Kidney glomerular epithelial cell (primary cell): ENCODE measurements at places on chromosomes 5 and 9.

DNA sequence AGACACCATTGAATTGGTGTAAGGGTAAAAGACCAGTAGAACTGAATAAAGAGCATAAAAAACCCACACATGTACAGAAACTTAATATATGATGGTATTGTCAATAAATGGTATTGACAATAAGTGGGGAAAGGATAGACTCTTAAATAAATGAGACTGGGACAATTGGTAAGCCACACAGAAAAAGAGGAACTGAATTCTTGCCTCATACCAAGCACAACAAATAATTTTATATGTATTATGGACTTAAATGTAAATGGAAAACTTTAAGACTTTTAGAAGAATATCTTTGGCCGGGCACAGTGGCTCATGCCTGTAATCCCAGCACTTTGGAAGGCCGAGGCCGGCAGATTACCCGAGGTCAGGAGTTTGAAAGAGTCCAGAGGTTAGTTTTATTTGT is 37.9 kb upstream of the PPP2CA start:
- DNase-seq: no peak

DNA sequence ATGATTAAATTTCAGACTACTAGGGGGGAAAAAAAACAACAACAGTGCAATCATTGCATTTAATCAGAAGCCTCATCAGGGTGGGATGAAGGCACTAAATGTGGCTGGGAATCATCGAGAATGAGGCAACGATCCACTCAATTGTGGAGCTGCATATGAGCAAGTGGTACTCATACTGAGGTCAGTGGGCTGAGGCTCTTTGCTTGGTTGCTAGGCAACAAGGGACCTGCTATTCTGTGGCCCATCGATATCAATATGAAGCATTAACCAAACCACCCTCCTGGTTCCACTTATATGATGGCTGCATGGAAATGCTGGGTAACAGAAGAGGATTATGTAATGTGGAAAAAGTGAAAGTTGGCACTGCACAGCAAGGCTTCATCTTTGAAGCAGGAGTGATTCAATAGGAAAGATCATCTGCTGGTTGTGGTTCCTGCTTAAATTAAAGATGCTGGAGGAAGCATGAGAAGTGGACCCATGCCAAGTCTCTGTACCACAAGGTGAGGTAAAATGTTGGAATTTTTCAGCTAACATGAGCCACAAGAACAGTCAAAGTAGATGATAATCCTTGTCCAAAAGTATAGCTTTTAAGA is 159.8 kb upstream of the HMHB1 start:
- DNase-seq: no peak

GRCh38 chr9:121071370-121071755 is 3.4 kb upstream of the CNTRL start:
- DNase-seq: no peak

DNA sequence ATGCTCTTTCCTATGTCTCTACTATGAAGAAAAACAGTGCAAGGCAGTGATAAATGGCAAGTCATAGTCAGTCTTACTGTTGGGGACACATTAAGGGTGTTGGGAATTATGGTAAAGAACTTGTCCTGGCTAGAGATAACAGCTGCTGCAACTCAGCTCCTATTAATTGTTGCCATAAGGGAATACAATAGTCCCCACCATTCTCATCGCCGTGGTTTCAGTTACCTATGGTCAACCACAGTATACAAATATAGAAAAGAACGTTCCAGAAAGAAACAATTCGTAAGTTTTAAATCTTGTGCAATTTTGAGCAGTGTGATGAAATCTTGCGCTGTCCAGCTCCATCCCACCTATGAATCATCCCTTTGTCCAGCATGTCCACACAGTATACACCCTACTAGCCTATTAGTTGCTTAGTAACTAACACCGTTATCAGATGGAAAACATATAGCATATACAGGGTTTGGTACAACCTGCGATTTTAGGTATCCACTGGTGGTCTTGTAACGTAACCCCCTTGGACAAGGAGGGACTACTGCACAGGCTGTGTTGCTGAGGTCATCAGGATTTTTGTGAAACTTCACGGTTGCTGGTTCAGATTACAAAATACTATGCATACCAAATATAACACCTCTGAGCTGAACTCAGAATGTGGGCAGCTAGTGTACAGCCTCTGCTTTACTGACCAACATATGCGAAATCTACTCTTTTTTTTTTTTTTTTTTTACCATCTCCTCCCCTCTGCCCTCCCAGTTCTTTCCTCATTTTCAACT is 53.5 kb downstream of the ZFR start:
- peak; percentile 43 for DNase-seq

- DNase-seq: no peak
These were observed 58.0 kb downstream of the LPAR1 start for GRCh38 chr9:110980261-110980660.

DNA sequence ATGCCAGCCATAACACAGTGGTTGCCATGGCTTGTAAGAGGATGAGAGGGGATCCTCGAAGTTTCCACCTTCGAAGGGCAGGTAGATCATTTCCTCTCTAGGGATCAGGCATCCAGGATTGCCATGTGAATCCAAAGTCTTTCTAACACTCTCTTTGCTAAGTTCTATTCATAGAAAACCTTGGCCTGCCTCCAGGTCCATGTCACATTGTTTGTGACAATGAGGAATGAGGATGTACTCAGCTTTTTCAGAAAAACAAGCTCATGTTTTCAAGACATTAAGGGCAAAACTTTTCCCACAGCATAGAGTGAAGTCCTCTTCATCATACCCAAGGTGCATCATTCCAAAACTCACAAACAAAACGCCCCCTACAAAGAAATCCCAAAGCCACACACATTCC is 19.6 kb downstream of the ESM1 start:
- DNase-seq: no peak

- DNase-seq: no peak
These were observed 180.9 kb upstream of the SLC24A2 start for GRCh38 chr9:19969721-19970120.

GRCh38 chr9:15277400-15278090 is 29.5 kb downstream of the TTC39B start:
- DNase-seq: peak; percentile 82

DNA sequence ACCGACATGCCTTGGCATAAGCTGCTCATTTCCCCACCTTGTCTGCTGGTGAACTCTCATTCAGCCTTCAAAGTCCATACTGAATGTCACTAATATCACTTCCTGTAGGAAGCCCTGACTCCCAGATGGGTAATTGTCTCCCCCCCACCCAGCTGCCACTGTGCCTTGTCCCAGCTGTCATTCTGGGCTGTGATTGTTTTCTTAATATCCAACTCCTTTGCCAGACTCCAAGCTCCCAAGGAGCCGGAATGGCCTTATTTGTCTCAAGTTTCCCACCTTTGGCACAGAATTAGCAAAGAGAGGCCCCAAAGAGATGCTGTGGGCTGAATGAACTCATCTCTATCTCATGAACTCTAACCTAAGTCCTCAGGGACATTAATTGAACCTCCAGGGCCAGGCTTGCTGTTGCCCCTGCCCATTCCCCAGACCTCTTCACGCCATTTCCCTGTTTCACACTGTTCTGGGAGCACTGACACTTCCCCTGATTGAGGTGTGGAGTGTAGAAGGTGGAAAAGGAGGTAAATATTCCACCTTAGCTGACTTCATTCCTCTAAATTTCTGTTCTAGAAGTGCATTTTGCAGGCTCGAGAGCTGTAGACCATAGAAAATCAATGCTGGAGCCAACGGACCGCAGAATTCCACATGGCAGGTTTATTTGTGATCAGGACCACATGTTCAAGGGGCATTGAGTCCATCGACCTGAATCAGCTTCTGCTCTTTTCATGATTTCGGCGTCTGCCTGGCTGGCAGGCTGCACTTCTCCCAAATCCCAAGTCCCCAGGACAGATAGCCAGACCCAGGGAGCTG is 4.9 kb upstream of the SH3PXD2B start:
- no peak for DNase-seq

DNA sequence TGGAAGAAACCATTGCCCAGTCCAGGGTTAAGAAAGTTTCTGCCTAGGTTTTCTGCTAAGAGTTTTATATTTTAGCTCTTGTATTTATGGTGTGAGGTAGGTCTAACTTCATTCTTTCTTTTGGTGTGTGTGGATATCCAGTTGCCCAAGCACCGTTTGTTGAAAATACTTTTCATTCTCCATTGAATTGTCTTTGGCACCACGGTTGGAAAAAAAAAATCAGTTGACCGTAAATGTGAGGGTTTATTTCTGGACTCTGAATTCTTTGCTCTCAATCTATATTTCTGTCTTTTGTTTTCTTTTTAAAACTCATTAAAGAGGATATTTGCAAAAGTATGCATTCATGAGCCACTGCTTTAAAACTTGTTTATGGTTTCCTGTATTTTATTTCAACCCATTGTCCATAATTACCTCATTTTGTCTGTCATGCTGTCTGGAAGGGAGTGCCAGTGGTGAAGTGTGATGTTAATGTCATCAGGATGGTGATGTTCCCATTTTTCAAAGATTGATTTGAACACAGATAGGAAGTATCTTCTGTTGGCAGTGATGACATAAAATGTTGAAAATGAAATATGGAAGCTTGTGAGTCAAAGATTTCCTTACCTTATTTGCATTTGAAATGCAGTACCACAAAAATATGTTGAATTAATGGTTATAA is 33.9 kb downstream of the HABP4 start:
- DNase-seq: no peak

DNA sequence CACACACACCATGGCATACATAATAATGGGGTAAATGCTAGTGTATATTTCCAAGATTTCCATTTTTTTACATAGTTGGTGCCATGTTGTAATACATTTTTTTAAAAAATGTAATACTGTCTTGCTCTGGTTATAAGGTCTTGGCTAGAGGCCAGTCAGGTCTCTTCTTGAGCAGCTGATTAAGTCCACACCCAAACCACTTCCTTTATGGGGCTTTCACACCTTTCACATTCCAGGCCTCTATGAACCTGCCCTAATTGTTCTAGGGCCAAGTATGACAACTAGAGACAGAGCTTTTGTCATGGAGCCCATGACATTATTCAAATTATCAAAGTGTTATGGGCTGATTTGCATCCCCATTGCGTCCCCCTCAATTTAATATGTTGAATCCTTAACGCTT is 495.6 kb upstream of the CTNND2 start:
- DNase-seq: no peak

DNA sequence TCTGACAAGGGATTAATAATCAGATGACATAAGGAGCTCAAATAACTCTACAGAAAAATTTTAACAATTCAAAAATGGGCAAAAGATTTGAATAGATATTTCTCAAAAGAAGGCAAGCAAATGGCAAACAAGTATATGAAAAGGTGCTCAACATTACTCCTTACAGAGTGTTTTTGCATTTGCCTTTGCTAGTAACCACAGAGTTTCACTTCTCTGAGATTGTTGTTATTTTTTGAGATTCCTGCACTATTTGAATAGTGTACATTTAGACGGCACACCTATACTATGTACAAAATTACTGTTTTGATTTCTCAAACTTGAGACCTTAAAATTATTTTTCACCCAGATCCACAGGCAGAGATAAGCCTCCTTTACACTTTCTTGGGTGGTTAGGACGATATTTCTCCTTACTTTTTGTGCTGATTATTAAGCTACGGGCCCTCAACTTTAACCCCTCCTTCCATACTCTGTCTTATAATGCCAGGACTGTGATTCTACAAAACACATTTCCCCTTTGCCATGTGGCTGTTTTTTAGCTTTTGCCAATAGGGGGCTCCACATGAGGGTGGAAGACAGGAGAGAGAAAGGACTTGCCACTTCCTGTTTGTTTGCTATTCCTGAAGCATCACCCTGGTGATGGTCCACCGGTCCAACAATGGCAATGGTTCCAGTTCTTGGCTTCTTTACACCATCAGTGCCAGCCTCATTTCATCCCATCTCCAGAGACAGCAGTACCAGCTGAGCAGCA is 65.0 kb upstream of the DAP start:
- DNase-seq: no peak

DNA sequence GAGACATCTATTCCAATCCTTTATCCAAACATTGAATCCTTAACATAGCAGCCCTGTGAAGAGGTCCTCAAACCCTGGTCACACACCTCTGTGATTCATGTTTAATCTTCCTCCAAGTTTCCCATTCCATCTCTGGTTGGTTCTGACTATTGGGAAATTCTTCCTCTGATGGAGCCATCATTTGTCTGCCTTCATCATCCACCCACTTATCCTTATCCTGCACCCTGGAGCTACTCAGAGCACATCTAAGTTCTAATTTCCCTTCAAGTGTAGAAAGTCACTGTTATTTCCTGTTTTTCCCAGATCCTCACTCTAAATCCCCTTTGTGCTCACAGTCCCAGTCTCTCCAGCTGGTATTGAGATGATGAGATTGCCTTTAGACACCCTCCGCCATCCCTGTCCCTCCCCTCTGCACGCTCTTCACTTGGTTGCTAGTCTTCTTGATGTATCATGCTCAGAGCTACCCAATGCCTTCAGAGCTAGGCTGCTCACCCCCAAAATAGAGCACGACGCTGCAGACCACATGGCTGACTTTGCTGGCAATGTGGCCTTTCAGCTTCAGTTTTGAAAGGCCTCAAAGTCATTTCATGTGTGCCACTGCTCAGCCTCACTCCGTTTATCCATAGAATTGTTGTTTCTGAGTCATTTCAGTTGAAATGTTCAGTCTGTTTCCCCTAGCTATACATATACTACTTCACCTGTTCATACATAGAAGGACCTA is 154.3 kb downstream of the PALM2AKAP2 start:
- no peak for DNase-seq

- no peak for DNase-seq
These were observed 38.9 kb upstream of the FAM174A start for GRCh38 chr5:100496296-100496695.

- peak; percentile 51 for DNase-seq
These were observed 129.7 kb downstream of the CDC42SE2 start for GRCh38 chr5:131393498-131393968.

GRCh38 chr5:143403593-143404415 is at the start of gene NR3C1:
NR3C1 (minus strand) TSS chr5:143403686; CDS start chr5:143400839, 2,847 bp downstream.
- DNase-seq: peak; percentile 76

DNA sequence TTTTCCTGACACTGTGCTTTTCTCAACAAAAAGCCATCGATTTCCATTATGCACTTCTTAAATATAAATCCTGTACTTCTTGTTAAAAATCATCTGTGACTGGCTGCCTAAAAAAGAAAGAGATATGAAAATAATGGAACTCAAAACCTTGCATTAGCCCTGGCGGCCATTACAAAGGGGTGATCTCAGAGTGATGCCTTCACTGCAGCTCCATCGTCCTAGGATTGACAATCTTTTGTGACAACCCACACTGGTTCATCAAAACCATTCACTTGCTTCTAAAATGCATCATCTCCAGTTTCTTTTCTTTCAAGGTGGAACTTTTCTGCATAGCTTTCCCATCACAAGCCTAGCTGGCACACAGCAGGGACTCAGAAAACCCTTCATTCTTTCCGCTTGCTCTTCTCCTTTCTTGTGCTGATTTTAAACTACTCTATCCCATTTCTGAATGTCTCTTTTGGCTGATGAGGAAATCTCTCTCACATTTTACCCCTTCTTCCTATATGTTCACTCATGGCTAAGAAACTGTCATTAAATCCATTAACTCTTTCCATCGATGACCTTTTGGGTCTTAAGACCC is 351.9 kb downstream of the GLIS3 start:
- no peak for DNase-seq

- DNase-seq: peak; percentile 21
These were observed 5.1 kb downstream of the RNF14 start for GRCh38 chr5:141973871-141974595.

- no peak for DNase-seq
These were observed 108.6 kb upstream of the RAD23B start for GRCh38 chr9:107174441-107174840.
